Activated naive CD8-positive, alpha-beta T cell treated with anti-CD3 and anti-CD28 coated beads for 36 hours (primary cell): ENCODE measurements at places on chromosomes 16 and 17. TPM values are rescaled to one million over a fixed set of nuclear protein-coding genes. Genes with fewer than 3 reads are reported as not detected.
A peak's percentile ranks its signal among the peaks of the same experiment; 100 is the strongest.

DNA sequence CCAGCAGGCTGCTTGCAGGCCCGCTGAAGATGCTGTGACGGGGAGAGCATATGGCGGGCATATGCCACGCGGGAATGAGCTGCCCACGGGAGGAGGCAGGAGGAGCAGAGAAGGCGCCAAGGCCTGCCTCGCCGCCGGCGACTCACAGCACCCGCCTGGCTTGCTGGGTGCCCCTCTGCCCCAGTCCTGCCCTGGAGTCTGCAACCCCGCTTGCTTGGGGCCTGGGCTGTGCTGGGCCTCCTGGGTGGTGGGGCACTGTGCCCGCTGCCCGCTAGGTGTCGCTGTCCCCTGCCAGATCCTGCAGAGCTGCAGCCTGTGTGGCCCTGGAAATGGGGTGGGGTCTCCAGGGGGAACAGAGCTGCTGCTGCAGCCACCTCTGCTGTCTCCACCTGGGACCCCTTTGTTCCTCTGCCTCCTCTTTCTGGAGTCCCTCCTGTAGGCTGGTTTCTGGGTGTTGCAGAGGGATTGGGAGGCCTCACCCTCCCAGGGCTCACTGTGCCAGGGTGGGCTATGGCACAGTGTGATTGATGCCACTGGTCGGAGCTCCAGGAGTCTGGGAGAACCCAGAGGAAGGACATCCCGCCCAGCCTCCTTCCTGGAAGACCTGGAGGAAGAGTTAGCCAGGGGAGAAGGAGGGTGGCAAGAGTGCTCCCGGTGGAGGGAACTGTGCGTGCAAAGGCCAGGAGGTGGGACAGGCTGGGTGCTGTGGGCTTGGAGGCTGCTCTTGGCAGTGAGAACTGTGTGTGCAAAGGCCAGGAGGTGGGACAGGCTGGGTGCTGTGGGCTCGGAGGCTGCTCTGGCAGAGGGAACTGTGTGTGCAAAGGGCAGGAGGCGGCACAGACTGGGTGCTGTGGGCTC, 141.0 kb upstream of the CIBAR2 start:
- DNase-seq = peak; percentile 68
- no peak overlapping the region for H3K27ac ChIP-seq
- no peak overlapping the region for H3K4me3 ChIP-seq
- H3K36me3 ChIP-seq = no peaks in the 10 kb centered on the region
- peaks cover 13% of the 10 kb centered on the region for H3K27me3 ChIP-seq

The VMO1 gene
- not detected for total RNA-seq

DNA sequence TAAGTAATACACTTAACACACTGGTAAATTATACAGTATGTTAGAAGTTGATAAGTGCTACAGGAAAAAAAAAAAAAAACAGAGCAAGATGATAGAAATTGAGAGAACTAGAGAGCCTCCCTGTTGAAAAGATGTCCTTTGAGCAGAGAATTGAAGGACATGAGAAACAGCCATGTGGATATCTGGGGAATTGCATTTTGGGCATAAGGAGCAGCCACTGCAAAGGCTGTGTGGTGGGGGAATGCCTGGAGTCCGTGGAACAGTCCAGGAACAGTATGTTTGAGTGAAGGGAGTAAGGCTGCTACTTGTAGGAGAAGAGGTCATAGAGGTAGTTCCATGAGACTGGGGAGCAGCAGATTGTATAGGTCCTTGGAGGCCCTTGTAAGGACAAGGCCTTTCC, 178.4 kb downstream of the FTO start:
- DNase-seq = no peak
- H3K4me1 ChIP-seq = no peaks in the 10 kb centered on the region
- H3K36me3 ChIP-seq = peaks cover 44% of the 10 kb centered on the region
- H3K4me3 ChIP-seq = no peak overlapping the region
- H3K27me3 ChIP-seq = no peaks in the 10 kb centered on the region

DNA sequence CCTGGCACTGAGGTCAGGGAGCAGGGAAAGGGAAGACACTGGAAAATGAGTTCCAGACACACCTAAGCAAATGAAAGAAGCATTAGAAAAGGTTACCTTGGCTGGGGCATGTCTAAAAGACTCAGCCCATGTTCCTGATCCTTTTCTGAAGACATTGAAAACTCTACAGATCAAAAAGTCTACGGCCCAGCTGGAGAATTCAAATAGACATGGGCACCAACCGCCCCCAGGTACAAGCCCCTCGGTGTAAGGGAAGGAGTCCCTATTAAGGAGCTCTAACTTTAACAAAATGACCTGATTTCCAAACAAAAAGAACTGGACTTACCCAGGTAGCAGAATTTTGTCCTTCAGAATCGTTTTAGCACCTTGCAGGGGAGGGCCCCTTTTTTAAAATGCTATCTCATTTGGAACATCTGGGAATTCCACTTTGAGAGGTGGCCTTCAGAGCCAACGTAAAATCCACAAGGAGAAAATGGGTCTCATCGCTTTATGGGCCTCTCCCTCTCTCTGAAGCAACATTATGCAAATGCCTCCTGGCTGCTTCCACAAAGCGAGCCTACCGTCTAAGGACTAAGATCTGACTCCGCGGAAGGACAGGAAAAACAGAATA, 43.6 kb upstream of the RBFOX3 start:
- peaks cover 64% of the 10 kb centered on the region for H3K27me3 ChIP-seq
- H3K36me3 ChIP-seq = no peaks in the 10 kb centered on the region
- no peak for DNase-seq
- peaks cover 1% of the 10 kb centered on the region for H3K4me1 ChIP-seq
- H3K27ac ChIP-seq = no peak overlapping the region
- H3K4me3 ChIP-seq = no peak overlapping the region

DNA sequence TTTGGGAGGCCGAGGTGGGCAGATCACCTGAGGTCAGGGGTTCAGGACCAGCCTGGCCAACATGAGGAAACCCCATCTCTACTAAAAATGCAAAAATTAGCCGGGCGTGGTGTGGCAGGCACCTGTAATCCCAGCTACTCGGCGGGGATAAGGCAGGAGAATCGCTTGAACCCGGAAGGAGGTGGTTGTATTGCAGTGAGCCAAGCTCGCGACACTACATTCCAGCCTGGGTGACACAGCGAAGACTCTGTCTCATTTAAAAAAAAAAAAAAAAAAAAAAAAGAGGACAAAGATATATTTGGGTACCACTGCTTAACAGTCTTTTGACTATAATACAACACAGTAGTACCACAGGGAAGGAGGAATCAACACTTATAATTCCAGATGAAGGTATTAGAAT, 9.2 kb downstream of the CNOT1 start:
- H3K4me1 ChIP-seq = peaks cover 21% of the 10 kb centered on the region
- no peak overlapping the region for H3K4me3 ChIP-seq
- H3K27me3 ChIP-seq = no peaks in the 10 kb centered on the region
- peaks cover 47% of the 10 kb centered on the region for H3K36me3 ChIP-seq
- no peak for DNase-seq
- H3K27ac ChIP-seq = peak overlapping the region; percentile 65

- H3K4me1 ChIP-seq = peaks cover 5% of the 10 kb centered on the region
- no peaks in the 10 kb centered on the region for H3K27me3 ChIP-seq
- DNase-seq = no peak
- no peak overlapping the region for H3K4me3 ChIP-seq
These were observed 44.0 kb downstream of the AKAP10 start for GRCh38 chr17:19933628-19934027.

DNA sequence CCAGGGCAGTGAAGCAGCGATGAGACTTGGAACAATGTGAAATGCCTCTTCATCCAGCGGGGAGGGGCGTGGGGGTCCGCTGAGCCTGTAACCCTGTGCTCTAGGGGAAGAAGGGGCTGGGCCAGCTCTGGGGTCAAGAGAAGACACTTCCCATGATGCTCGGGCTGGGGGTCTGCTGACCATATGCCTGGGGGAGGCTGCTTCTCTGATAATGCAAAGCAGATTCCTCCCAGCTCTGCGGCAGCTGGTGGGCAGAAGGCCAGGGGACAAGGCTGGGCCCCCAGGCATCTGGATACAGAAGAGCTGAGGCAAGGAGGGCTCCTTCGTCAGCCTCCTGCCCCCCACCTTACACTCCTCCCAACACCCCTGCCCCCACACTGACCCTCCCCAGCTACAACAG, 24.7 kb downstream of the NGFR start:
- no peak overlapping the region for H3K4me3 ChIP-seq
- peaks cover 11% of the 10 kb centered on the region for H3K4me1 ChIP-seq
- no peak for DNase-seq
- H3K27me3 ChIP-seq = no peaks in the 10 kb centered on the region
- no peaks in the 10 kb centered on the region for H3K36me3 ChIP-seq

DNA sequence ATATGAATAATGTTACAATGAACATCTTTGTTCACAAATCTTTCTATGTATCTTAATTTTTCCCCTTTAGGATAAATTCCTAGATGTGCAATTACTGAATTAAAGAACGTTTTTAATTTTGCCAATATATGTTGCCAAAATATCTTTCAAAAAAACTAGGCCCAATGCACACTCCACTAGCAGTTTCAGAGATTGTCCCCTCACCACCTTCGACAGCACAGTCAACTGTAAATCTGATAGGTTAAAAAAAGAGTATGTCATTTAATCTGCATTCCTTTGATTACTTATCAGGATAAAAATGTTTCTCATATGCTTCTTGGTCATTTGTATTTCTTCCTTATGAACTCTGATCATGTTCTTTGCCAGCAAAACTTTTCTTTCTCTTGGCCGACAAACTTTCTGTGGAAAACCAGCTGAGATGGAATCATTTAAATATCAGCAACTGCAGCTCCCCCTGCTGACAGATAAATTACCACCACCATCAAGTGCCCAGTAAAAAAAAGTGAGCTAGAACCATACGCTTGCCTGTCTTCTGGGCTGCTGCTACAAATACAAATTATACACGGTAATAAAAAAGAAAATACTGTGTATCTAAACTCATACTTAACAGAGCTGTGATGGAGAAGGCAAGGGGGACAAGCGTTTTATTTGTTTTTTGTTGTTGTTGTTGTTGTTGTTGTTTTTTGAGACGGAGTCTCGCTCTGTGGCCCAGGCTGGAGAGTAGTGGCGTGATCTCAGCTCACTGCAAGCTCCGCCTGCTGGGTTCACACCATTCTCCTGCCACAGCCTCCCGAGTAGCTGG, 19.6 kb upstream of the KANSL1 start:
- H3K36me3 ChIP-seq = peaks cover 21% of the 10 kb centered on the region
- no peaks in the 10 kb centered on the region for H3K27me3 ChIP-seq
- peaks cover 25% of the 10 kb centered on the region for H3K4me1 ChIP-seq
- no peak overlapping the region for H3K27ac ChIP-seq
- no peak overlapping the region for H3K4me3 ChIP-seq
- peak; percentile 29 for DNase-seq

DNA sequence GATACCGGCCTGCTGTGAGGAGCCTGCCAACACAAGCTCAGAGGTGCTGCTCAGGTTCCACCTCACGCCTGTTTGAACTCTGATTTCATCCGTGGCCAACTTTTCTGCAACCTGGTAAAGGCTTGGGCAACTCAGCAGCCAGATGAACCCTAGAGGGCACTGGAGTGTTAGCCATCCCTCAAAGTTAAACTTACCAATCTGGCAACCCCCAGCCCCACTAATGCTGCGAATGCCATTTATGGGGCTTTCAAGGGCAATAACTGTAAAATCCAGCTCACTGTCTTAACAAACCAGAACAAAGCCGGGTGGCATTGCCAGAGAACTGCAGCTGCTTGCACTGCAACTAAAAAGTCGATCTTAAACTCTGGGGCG, 105.5 kb downstream of the AXIN2 start:
- no peaks in the 10 kb centered on the region for H3K36me3 ChIP-seq
- no peak overlapping the region for H3K4me3 ChIP-seq
- no peaks in the 10 kb centered on the region for H3K4me1 ChIP-seq

DNA sequence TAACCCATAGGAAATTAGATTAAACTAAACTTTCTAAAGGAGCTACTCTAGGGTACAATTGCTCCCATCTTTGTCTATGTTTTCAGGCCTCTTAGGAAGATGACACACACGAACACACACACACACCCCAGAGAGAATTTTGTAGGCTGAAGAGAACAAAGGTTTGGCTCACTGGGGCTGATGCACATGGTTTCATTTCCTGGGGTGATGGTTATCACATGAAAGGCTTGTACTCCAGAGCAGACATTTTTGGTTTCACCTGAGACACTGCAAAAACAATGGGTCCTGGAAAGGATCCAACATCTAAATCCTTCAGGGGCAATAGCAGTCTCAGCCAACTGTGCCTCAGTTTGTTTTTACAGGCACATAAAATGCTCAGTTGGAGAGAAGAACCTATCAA, 62.8 kb downstream of the GRB7 start:
- peaks cover 40% of the 10 kb centered on the region for H3K36me3 ChIP-seq
- H3K27me3 ChIP-seq = no peaks in the 10 kb centered on the region
- H3K4me1 ChIP-seq = peaks cover 52% of the 10 kb centered on the region
- H3K27ac ChIP-seq = peak overlapping the region; percentile 83

- peaks cover 15% of the 10 kb centered on the region for H3K27me3 ChIP-seq
- H3K27ac ChIP-seq = no peak overlapping the region
- no peaks in the 10 kb centered on the region for H3K36me3 ChIP-seq
- H3K4me1 ChIP-seq = peaks cover 5% of the 10 kb centered on the region
- no peak for DNase-seq
- no peak overlapping the region for H3K4me3 ChIP-seq
These were observed 7.9 kb upstream of the BAIAP2 start for GRCh38 chr17:81027038-81027437.

GRCh38 chr17:74671031-74671771, 41.5 kb downstream of the CD300LF start:
- H3K27me3 ChIP-seq = peaks cover 81% of the 10 kb centered on the region
- DNase-seq = peak; percentile 77
- H3K4me3 ChIP-seq = no peak overlapping the region
- no peak overlapping the region for H3K27ac ChIP-seq

The KRT33A gene
- total RNA-seq = not detected

DNA sequence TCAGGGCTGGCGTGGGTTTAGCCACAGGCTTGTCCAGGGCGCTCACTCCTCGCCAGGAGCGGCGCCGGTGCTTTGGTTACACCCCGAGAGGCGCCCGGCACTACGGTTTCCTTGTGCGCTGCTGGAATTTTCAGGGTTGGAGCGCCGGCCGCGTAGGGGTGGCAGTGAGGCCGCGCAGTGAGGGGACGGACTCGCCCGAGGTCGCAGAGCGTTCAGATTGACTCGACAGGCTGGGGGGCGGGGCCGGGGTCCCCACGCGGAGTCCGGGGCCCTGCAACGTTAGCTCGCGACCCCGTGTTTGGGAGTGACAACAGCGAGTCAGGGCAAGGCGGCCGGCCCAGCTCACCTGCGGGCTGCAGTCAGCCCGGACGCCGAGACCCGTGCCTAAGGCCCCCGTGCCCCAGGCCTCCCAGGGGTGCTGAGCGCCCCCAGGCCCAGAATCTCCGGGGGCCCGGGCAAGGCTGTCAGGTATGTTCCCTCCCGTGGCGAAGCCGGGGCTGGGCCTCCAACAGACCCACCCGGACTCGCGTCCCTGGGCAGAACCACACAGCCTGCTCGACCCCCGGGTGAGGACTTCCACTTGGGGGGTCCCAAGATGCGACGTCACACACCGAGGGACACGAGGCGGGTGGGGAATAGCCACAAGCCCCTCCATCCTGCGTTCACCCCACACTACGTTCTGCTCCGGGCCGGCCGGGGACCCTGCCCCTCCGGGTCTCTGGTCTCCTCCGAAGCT, 1.3 kb upstream of the ACTG1 start:
- peak overlapping the region; percentile 91 for H3K27ac ChIP-seq
- peak overlapping the region; percentile 87 for H3K4me3 ChIP-seq
- H3K27me3 ChIP-seq = peaks cover 11% of the 10 kb centered on the region
- H3K4me1 ChIP-seq = peaks cover 28% of the 10 kb centered on the region
- DNase-seq = peak; percentile 67

The MPO gene
- not detected for total RNA-seq

The SOST gene
- not detected for total RNA-seq
